ENCODE measurements at places on chromosomes 3 and 15. TPM values are rescaled to one million over a fixed set of nuclear protein-coding genes. Genes with fewer than 3 reads are reported as not detected.

- no peaks in the 10 kb centered on the region for H3K4me1 ChIP-seq
- DNase-seq: no peak
- no peak overlapping the region for H3K4me3 ChIP-seq
- no peaks in the 10 kb centered on the region for H3K27me3 ChIP-seq
- no peak overlapping the region for H3K27ac ChIP-seq
These were observed 476.6 kb downstream of the FHIT start for GRCh38 chr3:60774617-60775016.

DNA sequence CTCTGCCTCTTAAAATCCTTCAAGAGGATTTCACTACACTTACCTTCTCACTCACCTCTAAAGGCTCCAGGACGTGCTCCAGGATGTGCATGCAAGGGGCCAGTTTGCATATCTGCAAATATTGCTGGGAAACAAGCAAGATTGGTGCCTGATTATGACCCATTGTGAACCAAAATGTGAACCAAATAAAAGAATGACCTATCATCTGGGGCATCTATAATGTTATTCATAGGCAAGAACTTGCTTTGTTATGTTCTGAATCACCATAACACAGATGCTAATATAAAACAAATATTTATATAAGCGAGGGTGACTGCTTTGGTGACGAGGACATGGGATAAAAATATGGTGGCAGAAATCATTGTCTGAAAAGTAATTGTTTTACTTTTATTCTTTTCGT lies 5.5 kb downstream of the IL12A start:
- no peak overlapping the region for H3K27ac ChIP-seq
- peaks cover 9% of the 10 kb centered on the region for H3K4me1 ChIP-seq
- H3K27me3 ChIP-seq: no peaks in the 10 kb centered on the region
- DNase-seq: no peak
- H3K36me3 ChIP-seq: no peaks in the 10 kb centered on the region

- H3K27me3 ChIP-seq: no peaks in the 10 kb centered on the region
- DNase-seq: no peak
- no peaks in the 10 kb centered on the region for H3K36me3 ChIP-seq
- H3K27ac ChIP-seq: no peak overlapping the region
- H3K4me1 ChIP-seq: peaks cover 9% of the 10 kb centered on the region
These were observed 142.5 kb downstream of the FILIP1L start for GRCh38 chr3:99971761-99972160.

GRCh38 chr3:53252096-53252946 lies 3.5 kb downstream of the TKT start:
- no peak overlapping the region for H3K4me3 ChIP-seq
- DNase-seq: no peak
- H3K27me3 ChIP-seq: no peaks in the 10 kb centered on the region
- H3K4me1 ChIP-seq: peaks cover 62% of the 10 kb centered on the region
- no peaks in the 10 kb centered on the region for H3K36me3 ChIP-seq
- H3K27ac ChIP-seq: no peak overlapping the region

- no peak overlapping the region for H3K4me3 ChIP-seq
- H3K4me1 ChIP-seq: no peaks in the 10 kb centered on the region
- no peaks in the 10 kb centered on the region for H3K27me3 ChIP-seq
- no peak overlapping the region for H3K27ac ChIP-seq
These were observed 154.5 kb upstream of the ATP10A start for GRCh38 chr15:26017665-26018064.

DNA sequence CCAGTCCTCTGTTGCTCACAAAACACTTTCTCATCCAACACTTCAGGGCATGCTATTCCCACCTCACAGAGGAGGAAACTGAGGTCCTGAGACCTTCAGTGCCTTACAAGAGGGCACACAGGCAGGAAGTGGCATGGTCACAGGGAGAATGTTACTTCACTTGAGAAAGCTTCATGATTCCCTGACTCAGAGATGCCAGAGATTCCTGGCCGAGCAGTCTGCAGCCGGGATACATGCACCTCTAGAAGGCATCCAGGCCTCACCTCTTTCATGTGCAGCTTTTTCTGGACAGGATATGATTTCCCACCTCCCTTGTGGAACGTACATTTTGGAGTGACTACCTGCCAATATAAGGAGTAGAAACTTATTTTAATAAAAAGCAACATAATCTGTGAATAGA lies 2.8 kb upstream of the SST start:
- no peak for DNase-seq
- H3K27ac ChIP-seq: no peak overlapping the region
- H3K36me3 ChIP-seq: no peaks in the 10 kb centered on the region
- H3K4me1 ChIP-seq: no peaks in the 10 kb centered on the region
- no peak overlapping the region for H3K4me3 ChIP-seq
- H3K27me3 ChIP-seq: no peaks in the 10 kb centered on the region

DNA sequence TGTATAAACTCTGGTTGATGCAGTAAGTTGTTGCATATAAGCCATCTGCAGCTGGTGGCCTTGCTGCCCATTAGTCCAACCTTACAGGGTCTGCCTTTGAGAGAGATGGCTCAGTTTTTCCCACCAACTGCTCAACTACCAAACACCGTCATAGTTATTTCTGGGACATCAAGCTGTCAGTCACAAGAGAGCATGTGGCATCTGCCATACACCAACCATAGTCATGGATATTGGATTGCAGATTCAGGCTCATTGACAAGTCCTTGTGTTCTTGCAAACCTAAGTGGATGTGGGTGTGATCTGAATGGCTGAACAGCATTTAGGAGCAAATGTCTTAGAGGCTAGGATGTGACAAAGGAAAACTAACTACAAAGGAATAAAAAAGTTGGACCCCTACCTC lies 137.6 kb downstream of the ADAMTS17 start:
- DNase-seq: no peak
- no peaks in the 10 kb centered on the region for H3K36me3 ChIP-seq
- peaks cover 24% of the 10 kb centered on the region for H3K4me1 ChIP-seq
- no peak overlapping the region for H3K27ac ChIP-seq
- H3K27me3 ChIP-seq: no peaks in the 10 kb centered on the region

DNA sequence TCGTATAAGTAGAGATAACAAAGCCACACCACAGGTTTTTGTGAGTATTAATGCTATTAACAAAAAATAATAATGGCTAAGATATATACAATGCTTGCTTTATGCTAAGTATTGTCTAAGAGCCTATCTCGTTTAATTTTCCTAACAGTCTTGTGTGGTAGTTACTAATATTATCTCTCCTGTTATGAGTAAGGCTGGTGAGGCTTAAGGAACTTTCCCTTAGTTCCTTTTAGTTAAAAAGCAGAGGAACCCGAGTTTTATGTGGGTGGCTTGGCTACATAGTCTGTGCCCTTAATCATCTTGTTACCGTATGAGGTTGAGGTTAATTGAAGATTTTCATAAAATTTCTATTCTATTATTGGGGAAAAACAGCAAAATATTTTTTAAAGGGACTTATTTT lies 218.4 kb downstream of the SOX2 start:
- H3K4me1 ChIP-seq: no peaks in the 10 kb centered on the region
- H3K27ac ChIP-seq: no peak overlapping the region
- H3K36me3 ChIP-seq: no peaks in the 10 kb centered on the region
- no peaks in the 10 kb centered on the region for H3K27me3 ChIP-seq

- H3K27me3 ChIP-seq: no peaks in the 10 kb centered on the region
- H3K36me3 ChIP-seq: no peaks in the 10 kb centered on the region
- no peak overlapping the region for H3K4me3 ChIP-seq
- no peak overlapping the region for H3K27ac ChIP-seq
- DNase-seq: no peak
These were observed 397.6 kb upstream of the SGO1 start for GRCh38 chr3:20583648-20584047.

GRCh38 chr15:43920254-43920600 lies 93.4 kb downstream of the WDR76 start:
- peaks cover 13% of the 10 kb centered on the region for H3K4me1 ChIP-seq
- H3K4me3 ChIP-seq: no peak overlapping the region
- no peak for DNase-seq

- H3K27me3 ChIP-seq: no peaks in the 10 kb centered on the region
- H3K4me3 ChIP-seq: no peak overlapping the region
- no peaks in the 10 kb centered on the region for H3K4me1 ChIP-seq
- DNase-seq: no peak
- no peak overlapping the region for H3K27ac ChIP-seq
These were observed 14.5 kb downstream of the EMC4 start for GRCh38 chr15:34239151-34239808.

DNA sequence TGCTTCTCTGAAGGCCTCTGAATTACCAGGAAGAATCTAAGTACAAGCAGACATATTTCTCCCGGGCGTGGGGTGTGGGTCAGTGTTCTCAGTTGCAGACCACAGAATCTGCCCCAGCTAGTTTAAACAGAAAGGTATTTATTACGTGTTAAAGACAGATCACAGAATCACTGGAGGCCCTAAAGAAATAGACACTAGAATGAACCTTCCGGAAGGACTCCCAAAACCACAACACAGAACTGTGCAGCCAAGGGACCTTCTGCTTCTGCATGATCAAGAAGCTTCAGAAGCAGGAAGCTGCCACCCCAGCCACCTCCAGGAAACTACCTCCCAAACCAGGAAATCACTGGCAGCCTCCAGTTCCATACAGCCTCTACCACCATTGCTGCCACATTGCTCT lies 32.7 kb upstream of the ZFAND6 start:
- H3K36me3 ChIP-seq: no peaks in the 10 kb centered on the region
- H3K27ac ChIP-seq: no peak overlapping the region
- no peak overlapping the region for H3K4me3 ChIP-seq
- H3K4me1 ChIP-seq: no peaks in the 10 kb centered on the region
- no peaks in the 10 kb centered on the region for H3K27me3 ChIP-seq

GRCh38 chr3:127042634-127043033 lies 59.7 kb downstream of the PLXNA1 start:
- H3K36me3 ChIP-seq: no peaks in the 10 kb centered on the region
- DNase-seq: no peak
- H3K4me3 ChIP-seq: no peak overlapping the region

- no peaks in the 10 kb centered on the region for H3K27me3 ChIP-seq
- H3K36me3 ChIP-seq: no peaks in the 10 kb centered on the region
- H3K4me1 ChIP-seq: no peaks in the 10 kb centered on the region
- H3K27ac ChIP-seq: no peak overlapping the region
These were observed 49.8 kb downstream of the RSRC1 start for GRCh38 chr3:158159714-158160113.

DNA sequence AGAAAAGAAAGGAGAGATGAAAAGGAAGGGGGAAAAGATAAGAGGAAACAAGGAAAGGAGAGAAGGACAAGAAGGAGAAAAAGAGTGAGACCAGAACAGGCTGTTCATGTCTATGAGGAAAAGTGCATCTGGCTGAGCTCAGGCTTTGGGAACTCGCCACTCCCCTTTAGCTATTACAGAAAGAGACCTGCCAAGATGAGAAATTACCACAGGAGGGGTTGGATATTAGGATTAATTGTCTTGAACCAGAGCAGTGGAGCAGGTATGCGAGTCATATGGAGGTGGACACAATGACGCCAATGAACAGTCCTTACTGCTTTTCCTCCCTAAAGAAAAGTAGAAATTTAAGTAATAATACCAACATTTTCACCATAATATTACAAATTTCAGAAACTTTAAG lies 577.0 kb upstream of the ARRDC4 start:
- DNase-seq: no peak
- H3K4me3 ChIP-seq: no peak overlapping the region
- H3K27ac ChIP-seq: no peak overlapping the region
- no peaks in the 10 kb centered on the region for H3K4me1 ChIP-seq
- H3K27me3 ChIP-seq: no peaks in the 10 kb centered on the region

- H3K4me1 ChIP-seq: peaks cover 12% of the 10 kb centered on the region
- H3K27ac ChIP-seq: no peak overlapping the region
- no peaks in the 10 kb centered on the region for H3K36me3 ChIP-seq
- H3K4me3 ChIP-seq: no peak overlapping the region
- no peak for DNase-seq
- no peaks in the 10 kb centered on the region for H3K27me3 ChIP-seq
These were observed 49.1 kb downstream of the TRANK1 start for GRCh38 chr3:36895496-36896409.

DNA sequence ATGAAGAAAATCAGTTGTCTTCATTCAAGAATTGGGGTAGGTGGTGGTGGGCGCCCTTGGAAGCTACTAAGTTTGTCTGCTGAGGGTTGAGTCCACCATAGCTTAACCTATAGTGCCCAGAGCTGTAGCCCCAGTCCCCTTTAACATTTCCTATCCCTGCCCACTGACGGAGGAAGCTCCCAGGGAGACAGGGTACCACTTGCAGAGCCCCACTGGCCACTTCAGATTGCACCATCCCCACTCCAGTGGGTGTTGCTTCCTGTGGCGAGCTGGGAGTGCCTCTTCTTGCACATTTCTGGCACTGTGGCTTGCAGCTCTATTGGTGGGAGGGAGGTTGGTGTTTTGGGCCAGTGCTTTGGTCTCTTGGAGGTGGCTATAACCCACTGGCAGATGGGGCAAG lies 2.7 kb downstream of the PXYLP1 start:
- H3K4me1 ChIP-seq: peaks cover 24% of the 10 kb centered on the region
- H3K27ac ChIP-seq: no peak overlapping the region
- DNase-seq: peak; percentile 91

DNA sequence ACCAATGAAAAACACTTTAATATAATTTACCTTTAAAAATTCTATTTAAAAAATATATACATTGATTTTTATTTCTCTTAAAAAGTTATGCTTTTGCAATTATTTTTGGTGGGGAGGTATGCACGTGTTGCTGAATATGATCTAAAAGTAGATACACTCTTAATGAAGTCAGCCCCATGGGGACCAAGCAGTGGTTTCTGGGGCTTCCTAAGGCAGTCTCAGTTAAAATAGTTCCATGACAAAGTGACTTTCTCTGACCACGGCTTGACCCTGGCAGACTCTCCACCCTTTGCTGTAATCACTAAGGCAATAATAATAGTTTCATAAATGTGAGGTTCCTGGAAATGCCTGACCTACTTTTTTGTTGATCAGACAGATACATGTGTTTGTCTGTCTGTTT lies 50.4 kb downstream of the CCR4 start:
- H3K27ac ChIP-seq: no peak overlapping the region
- DNase-seq: no peak
- no peaks in the 10 kb centered on the region for H3K36me3 ChIP-seq
- H3K27me3 ChIP-seq: no peaks in the 10 kb centered on the region

DNA sequence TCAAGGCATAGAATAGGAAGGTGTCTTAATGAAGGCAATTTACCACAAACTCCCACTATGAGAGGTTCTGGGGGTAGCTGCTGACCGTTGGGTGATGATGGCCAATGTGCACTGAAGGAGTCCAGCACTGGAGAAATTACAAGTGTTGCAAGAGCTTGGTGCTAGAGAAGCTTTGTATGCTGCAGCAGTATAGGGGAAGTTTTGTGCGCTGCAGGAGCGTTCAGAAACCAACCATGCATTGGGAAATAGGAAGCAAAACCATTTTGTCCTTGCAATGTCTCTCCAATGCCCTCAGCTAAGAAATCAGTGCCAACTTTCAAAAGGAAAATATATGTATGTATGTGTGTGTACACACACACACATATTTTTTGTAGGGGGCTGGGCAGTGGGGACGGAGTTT lies 441.6 kb upstream of the NAALADL2 start:
- H3K4me1 ChIP-seq: no peaks in the 10 kb centered on the region
- H3K4me3 ChIP-seq: no peak overlapping the region
- no peak for DNase-seq
- no peaks in the 10 kb centered on the region for H3K36me3 ChIP-seq
- no peak overlapping the region for H3K27ac ChIP-seq
- no peaks in the 10 kb centered on the region for H3K27me3 ChIP-seq

The ZDHHC23 gene
- total RNA-seq: 5.4 TPM

The TM4SF1 gene
- total RNA-seq: 97.7 TPM

The PYGO1 gene
- 4.4 TPM for total RNA-seq

The IL16 gene
- 19.9 TPM for total RNA-seq
